ENCODE measurements at places on chromosomes 5 and 9.

DNA sequence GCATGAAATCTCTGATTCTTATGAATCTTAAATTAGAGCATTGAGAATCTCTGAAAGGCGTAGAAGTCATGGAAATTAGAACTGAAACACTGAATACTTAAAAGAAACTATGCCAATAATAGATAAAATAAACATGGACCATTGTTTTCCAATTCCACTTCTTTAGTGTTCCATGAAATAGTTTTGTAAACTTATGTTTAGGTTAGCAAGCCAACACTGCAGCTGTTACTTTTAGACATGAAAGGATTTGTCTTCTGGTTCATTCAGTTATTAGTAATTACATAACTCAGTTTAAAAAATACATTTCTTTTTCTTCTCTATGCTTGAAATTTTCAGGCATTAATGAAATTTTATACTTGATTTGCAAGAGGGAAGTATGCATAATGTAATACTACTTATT, 733.4 kb upstream of the NUDT12 start:
- no peak for DNase-seq

GRCh38 chr9:130660683-130661450, 3.5 kb upstream of the PRDM12 start:
- peak; percentile 33 for DNase-seq

DNA sequence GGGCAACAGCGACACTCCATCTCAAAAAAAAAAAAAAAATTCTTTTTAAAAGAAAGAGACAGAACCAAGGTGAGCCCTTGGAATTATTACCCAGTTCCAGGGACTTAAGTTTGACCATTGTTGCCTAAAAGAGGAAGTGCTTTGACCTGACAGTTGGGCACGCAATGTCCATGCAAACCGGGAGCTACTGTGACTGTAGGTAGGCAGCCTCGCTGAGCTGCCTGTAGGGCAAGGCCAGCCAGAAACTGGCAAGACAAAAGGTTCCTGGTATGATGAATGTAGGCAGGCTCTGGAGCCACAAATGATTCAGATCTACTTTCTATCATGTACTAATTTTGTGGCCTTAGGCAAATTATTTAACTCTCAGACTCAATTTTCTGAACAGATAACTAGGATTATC, 334.8 kb upstream of the ZNF462 start:
- no peak for DNase-seq

DNA sequence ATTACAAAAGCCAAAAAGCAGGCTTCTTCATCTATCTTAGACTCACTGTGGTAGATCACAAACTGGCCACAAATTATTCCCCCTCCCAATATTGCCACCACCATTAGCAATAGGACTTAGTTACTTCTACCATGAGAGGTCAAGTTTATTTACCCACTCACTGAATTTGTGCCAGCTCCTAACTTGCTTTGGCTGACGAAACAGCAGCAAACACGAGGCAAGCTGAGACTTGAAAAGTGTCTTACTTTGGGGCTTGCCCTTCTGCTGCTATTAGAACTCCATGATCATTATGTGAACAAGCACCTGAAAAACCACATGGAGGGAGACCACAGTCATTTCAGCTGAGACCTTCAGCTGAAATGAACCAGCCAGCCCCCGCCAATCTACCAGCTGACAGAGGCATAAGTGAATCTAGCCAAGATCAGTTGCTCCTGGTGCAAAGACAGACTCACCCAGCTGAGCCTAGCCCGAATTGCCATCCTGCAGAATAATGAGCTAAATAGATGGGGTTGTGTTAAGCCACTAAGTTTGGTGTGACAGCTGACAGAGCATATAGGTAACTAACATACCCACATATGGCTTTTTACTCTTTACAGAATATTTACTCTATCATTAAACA, 5.7 kb downstream of the WDR41 start:
- DNase-seq: no peak

DNA sequence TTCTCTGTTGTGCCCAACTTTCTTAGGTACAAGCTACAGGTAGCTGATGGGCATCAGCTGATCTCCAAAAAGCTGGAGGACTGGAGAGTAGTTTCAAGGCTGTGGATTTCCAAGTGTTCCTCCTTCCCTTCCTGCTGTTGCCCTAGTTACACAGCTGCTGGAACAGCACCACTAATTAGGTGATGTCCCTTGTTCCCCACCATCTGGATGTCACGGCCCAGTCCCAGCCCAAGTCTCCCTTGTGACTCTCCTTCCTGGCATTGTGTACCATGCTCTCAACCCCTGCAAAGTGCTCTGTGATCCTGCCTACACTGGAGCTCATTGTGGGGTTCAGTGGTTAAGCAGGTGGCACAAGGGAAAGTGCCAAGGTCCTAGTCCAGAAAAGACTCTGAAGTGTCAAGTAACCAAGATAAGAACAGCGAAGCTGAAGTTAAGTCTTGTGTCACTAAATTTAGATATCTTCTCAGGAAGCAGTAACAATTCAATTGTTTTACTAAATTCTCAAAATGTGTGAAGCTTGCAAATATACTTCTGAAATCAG, 604.5 kb downstream of the ISL1 start:
- no peak for DNase-seq

- DNase-seq: peak; percentile 81
Measured at GRCh38 chr9:105901514-105902109, 207.3 kb downstream of the TMEM38B start.

- no peak for DNase-seq
Measured at GRCh38 chr5:178416206-178416882, 173.8 kb downstream of the COL23A1 start.

GRCh38 chr9:34254966-34255825, 73.9 kb downstream of the KIF24 start:
- no peak for DNase-seq

DNA sequence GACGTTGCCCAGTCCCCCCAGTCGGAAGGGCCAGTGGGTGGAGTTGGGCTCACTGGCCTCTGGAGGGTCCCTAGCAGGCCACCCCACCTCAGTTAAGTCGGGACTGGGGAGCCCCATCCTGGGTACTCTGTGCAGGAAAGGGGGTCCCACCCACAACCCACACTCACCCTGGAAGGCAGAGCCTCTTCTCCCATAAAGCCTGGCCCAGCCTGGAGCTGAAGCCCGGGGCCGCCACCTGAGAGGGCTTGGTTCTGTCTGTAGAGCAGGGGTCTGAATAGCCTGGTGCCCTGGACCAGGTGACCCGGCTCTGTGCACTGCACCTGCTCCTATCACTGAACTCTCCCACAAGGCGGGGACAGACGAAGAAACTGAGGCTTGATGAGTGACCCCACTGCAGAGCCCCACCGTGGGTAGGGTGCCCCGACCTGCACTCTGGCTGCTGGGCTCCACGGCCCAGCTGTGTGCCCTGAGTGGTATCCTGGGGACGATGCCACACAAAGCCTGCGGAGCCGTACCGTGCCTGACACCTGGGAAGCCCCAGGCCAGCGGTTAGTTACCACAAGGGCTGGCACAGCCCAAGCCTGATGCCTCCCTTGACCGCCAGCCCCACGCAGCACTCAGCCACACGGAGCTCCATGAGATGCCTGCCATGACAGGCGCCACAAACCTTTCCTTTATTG, 7.3 kb downstream of the PTGES2 start:
- no peak for DNase-seq

DNA sequence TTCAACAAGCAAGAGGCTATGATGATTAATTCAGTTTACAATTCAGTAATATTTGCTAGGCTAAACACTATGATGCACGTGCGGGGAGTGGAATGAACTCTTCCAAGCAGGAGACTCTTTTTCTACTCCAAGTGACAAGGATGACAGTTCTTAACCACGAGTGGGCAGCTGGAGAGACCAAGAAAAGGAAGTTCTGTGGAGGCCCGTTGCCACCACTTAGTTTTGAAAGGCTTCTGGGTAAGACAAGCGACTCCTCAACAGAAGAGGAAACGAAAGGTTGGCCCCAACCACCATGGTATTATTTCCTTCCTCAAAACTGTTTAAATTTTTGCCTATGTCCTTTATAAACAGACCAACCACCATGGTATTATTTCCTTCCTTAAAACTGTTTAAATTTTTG, 2.8 kb downstream of the DCAF12 start:
- no peak for DNase-seq

DNA sequence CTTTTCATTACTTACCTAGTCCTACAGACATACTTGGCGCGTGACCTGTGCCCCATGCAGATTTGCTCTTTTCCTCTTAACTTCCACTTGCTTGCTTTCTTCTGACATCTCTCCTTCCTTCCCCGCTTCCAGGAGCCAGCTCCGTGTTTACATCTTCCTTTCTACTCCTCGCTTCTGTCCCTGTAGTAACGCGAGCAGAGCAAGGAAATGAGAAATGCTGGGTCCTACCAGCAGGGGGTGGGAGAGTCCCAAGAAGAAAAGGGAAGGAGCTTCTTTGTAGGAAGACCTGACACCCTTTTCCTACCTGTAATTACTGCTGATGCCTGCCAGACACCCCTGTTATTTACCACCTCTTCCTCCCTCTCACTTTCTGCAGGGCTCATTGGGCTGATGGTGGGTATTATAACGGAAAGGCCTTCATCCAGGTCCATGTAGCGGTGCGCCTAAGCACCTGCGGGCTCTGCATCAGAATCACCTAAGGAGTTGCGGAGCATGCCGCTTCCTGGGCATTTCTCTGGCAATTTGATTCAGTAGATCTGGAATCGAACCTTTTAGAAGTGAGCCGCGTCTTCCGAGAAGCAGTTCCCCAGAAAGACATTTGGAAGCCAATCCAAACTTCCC, 1260.8 kb upstream of the WWC1 start:
- DNase-seq: peak; percentile 58

DNA sequence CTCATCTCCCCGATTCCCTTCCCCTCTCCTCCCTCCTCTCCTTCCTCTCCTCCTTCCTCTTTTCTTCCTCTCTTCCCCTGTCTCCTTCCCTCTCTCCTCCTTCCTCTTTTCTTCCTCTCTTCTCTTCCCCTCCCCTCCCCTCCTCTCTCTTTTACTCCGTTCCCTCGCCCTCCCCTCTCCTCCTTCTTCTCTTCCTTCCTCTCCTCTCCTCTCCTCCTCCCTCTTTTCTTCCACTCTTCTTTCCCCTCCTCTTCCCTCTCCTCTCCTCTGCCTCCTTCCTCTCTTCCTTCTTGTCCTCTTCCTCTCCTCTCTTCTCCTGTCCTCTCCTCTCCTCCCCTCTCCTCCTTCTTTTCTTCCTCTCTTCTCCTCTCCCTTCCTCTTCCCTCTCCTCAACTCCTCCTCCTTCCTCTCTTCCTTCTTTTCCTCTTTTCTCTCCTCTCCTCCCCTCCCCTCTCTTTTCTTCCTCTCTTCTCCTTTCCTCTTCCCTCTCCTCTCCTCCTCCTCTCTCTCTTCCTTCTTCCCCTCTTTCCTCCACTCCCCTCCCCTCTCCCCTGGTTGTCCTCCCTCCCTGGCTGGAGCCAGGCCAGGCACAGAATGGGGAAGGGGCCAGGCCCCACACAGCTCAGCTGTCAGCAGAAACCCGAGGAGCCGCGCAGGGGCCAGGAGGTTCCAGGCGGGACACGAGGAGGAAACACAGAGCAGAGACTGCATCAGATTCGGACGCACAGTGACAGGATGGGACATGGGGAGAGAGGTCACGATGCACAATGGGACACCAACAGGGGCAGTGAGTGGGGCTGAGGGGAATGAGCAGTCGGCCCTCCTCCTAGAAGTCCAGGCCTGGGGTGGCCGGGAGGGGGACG, 48.0 kb downstream of the CAMK2A start:
- DNase-seq: no peak

DNA sequence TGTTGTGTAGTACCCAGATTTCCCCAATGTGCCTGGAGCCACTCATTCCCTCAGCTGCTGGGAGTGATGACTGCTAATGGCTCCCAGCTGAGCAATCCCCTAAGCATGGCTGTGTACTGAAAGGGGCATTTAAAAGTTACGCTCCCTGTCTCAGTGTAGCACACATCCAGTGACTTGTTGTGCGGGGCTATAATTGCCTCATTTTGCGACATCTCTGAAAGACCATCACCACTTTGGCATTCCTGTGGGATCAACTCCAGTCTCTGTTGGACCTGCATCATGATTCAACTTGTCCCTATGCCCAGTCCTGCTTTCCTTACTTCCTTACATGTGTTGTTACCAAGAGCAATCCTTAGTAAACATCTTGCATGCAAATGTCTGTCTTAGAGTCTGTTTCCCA, 201.2 kb upstream of the MPDZ start:
- no peak for DNase-seq

DNA sequence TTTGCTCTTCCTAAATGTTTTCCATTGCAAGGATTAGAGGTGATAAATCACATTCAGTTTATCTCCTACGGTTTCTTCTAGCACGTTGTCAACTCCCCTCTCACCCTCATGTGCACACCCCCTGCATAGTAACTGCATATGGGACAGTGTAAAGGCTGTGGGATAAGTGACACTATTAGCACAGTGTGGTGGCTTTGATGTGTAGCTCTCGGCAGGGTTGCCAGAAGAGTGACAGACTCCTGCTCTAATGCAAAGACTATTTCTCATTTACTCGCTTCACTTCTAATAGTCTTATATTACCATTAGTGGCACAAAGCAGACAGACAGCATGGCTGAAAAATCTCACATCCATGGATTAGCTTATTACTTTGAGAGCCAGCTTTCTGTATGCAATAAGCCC, 454.6 kb downstream of the CETN3 start:
- peak; percentile 16 for DNase-seq

GRCh38 chr5:107435061-107435460, 235.7 kb downstream of the EFNA5 start:
- DNase-seq: no peak

GRCh38 chr5:109281136-109281690, 128.6 kb downstream of the PJA2 start:
- no peak for DNase-seq

- no peak for DNase-seq
Measured at GRCh38 chr9:11874414-11874813, 818.8 kb upstream of the TYRP1 start.

DNA sequence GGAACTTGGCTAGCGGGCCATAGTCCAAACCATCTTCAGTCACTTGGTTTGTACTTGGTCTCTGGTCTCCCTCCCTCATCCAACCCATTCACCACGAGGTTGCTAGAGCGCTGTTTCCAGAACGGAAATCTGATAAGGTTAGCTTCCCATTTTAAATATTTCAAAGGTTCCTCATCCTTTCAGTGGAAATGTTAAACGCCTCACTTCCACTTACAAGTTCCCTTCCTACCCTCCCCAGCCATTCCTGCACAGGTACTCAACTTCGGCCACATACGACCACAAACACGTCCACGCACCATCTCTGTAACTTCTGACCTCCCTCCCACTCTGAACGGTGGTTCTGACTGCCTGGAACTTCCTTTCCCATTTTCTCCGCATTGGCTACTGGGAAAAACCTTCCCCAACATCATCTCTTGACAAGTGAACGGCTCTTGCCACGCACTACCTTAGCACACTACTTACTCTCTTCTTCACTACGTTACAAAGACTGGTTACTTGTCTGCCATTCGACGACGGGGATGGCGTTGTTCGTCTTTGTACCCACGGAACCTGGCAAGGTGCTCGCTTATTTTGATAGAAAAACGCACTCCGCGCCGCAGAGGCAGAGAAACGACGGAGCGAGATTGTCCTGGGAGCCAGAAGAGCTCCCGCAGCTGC, 629 bp downstream of the CCNH start:
- no peak for DNase-seq

GRCh38 chr5:169876386-169876785, 103.9 kb downstream of the INSYN2B start:
- DNase-seq: no peak

GRCh38 chr5:90641528-90641927, 82.9 kb downstream of the ADGRV1 start:
- no peak for DNase-seq

All from WERI-Rb-1 (cell line).